ENCODE measurements at places on chromosomes 5 and 9. TPM values are rescaled to one million over a fixed set of nuclear protein-coding genes. Genes with fewer than 3 reads are reported as not detected.
A peak's percentile ranks its signal among the peaks of the same experiment; 100 is the strongest.

The CDX1 gene
- 238 TPM for polyA plus RNA-seq

The SPATA31A3 gene
- not detected for polyA plus RNA-seq

The BARHL1 gene
- polyA plus RNA-seq: not detected

The STRBP gene
- polyA plus RNA-seq: 23.0 TPM

The AJM1 gene
- 2.0 TPM for polyA plus RNA-seq

The WNT8A gene
- not detected for polyA plus RNA-seq

The RAB3C gene
- polyA plus RNA-seq: 6.5 TPM

The HAPLN1 gene
- 0.67 TPM for polyA plus RNA-seq

The PCDHGC4 gene
- polyA plus RNA-seq: 0.34 TPM

The C5orf47 gene
- not detected for polyA plus RNA-seq

The SH3PXD2B gene
- 11.9 TPM for polyA plus RNA-seq

The GHR gene
- 14.8 TPM for polyA plus RNA-seq

GRCh38 chr9:6829027-6829426, 71.3 kb downstream of the KDM4C start:
- no peak overlapping the region for H3K27ac ChIP-seq
- H3K27me3 ChIP-seq: no peaks in the 10 kb centered on the region
- H3K4me1 ChIP-seq: no peaks in the 10 kb centered on the region
- H3K36me3 ChIP-seq: peaks cover 16% of the 10 kb centered on the region

GRCh38 chr9:13083366-13083765, 196.1 kb downstream of the MPDZ start:
- no peak overlapping the region for H3K4me3 ChIP-seq
- H3K27ac ChIP-seq: no peak overlapping the region
- no peaks in the 10 kb centered on the region for H3K36me3 ChIP-seq

- DNase-seq: no peak
- H3K27me3 ChIP-seq: no peaks in the 10 kb centered on the region
- peaks cover 13% of the 10 kb centered on the region for H3K4me1 ChIP-seq
Observed at GRCh38 chr5:175284806-175285205, 159.2 kb downstream of the DRD1 start.

DNA sequence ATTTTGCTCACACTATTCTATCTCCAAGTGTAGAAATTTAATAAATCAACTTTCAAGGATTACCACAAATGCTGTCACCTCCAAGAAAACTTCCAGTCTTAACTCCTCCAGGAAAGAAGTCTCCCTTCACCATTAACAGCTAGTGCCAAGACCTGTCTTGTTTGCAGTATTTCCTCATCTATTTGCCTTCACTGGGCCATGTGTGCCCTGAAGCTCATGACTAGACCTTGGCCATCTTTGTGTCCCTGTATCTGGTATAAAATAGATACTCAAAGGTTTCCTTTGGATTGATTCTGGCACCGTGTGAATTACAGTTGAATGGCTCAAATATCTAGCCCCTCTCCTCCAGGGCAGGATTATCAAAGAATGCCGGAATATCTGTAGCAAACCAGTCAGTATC, 346.7 kb upstream of the KLF4 start:
- no peaks in the 10 kb centered on the region for H3K27me3 ChIP-seq
- H3K4me1 ChIP-seq: no peaks in the 10 kb centered on the region
- H3K4me3 ChIP-seq: no peak overlapping the region
- H3K36me3 ChIP-seq: no peaks in the 10 kb centered on the region
- DNase-seq: no peak
- no peak overlapping the region for H3K27ac ChIP-seq

DNA sequence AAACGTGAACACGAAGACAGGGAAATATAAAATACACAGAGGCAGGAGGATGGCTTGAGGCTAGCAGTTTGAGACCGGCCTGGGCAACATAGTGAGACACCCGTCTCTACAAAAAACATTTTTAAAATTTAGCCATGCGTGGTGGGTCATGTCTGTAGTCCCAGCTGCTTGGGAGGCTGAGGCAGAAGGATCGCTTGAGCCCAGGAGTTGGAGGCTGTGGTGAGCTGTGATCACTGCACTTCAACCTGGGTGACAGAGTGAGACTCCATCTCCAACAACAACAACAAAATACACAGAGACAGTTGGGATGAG, 55.1 kb downstream of the SUSD1 start:
- no peaks in the 10 kb centered on the region for H3K27me3 ChIP-seq
- H3K4me3 ChIP-seq: no peak overlapping the region
- H3K4me1 ChIP-seq: peaks cover 4% of the 10 kb centered on the region
- H3K27ac ChIP-seq: peak overlapping the region; percentile 46
- DNase-seq: no peak

- H3K4me3 ChIP-seq: no peak overlapping the region
- no peaks in the 10 kb centered on the region for H3K27me3 ChIP-seq
- H3K27ac ChIP-seq: no peak overlapping the region
- DNase-seq: peak; percentile 86
- H3K36me3 ChIP-seq: no peaks in the 10 kb centered on the region
Observed at GRCh38 chr9:38386319-38386895, 6.1 kb upstream of the ALDH1B1 start.

GRCh38 chr5:145157841-145158240, 677.3 kb downstream of the PRELID2 start:
- no peak for DNase-seq
- H3K4me3 ChIP-seq: no peak overlapping the region
- H3K27ac ChIP-seq: no peak overlapping the region
- no peaks in the 10 kb centered on the region for H3K36me3 ChIP-seq

- no peaks in the 10 kb centered on the region for H3K36me3 ChIP-seq
- H3K27ac ChIP-seq: no peak overlapping the region
- H3K4me1 ChIP-seq: no peaks in the 10 kb centered on the region
- peaks cover 92% of the 10 kb centered on the region for H3K27me3 ChIP-seq
Observed at GRCh38 chr9:97852001-97852398, 1.0 kb upstream of the FOXE1 start.

DNA sequence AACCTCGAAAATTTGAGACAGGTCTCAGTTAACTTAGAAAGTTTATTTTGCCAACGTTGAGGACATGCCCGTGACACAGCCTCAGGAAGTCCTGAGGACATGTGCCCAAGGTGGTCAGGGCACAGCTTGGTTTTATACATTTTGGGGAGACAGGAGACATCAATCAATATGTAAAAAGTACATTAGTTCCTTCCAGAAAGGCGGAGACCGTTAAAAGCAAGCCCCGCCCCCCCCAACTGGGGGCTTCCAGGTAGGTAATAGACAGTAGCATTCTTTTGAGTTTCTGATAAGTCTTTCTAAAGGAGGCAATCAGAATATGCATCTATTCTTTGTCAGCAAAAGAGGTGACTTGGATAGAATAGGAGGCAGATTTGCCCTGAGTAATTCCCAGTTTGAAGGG, 599 bp upstream of the MOCS2 start:
- no peaks in the 10 kb centered on the region for H3K36me3 ChIP-seq
- peaks cover 1% of the 10 kb centered on the region for H3K4me1 ChIP-seq
- no peak for DNase-seq
- no peaks in the 10 kb centered on the region for H3K27me3 ChIP-seq
- peak overlapping the region; percentile 62 for H3K27ac ChIP-seq

GRCh38 chr5:42516282-42517042, 93.2 kb downstream of the GHR start:
- no peak overlapping the region for H3K4me3 ChIP-seq
- H3K27ac ChIP-seq: no peak overlapping the region
- peak; percentile 24 for DNase-seq
- H3K36me3 ChIP-seq: no peaks in the 10 kb centered on the region
- peaks cover 8% of the 10 kb centered on the region for H3K4me1 ChIP-seq

GRCh38 chr5:147920420-147921030, 14.2 kb upstream of the C5orf46 start:
- no peak overlapping the region for H3K4me3 ChIP-seq

GRCh38 chr5:5179597-5179996, 39.5 kb downstream of the ADAMTS16 start:
- H3K4me3 ChIP-seq: no peak overlapping the region
- no peak for DNase-seq
- no peaks in the 10 kb centered on the region for H3K4me1 ChIP-seq

GRCh38 chr9:76161541-76161940, 232.7 kb downstream of the RFK start:
- peaks cover 26% of the 10 kb centered on the region for H3K36me3 ChIP-seq
- DNase-seq: no peak
- no peak overlapping the region for H3K4me3 ChIP-seq
- no peaks in the 10 kb centered on the region for H3K27me3 ChIP-seq
- no peak overlapping the region for H3K27ac ChIP-seq

- no peaks in the 10 kb centered on the region for H3K27me3 ChIP-seq
- DNase-seq: no peak
- H3K4me1 ChIP-seq: no peaks in the 10 kb centered on the region
- H3K36me3 ChIP-seq: no peaks in the 10 kb centered on the region
Observed at GRCh38 chr9:81028504-81028903, 660.8 kb downstream of the TLE1 start.

- peak; percentile 62 for DNase-seq
- H3K27ac ChIP-seq: peak overlapping the region; percentile 58
- peaks cover 3% of the 10 kb centered on the region for H3K4me1 ChIP-seq
- no peak overlapping the region for H3K4me3 ChIP-seq
Observed at GRCh38 chr5:67028941-67029340, 167.7 kb downstream of the CD180 start.

DNA sequence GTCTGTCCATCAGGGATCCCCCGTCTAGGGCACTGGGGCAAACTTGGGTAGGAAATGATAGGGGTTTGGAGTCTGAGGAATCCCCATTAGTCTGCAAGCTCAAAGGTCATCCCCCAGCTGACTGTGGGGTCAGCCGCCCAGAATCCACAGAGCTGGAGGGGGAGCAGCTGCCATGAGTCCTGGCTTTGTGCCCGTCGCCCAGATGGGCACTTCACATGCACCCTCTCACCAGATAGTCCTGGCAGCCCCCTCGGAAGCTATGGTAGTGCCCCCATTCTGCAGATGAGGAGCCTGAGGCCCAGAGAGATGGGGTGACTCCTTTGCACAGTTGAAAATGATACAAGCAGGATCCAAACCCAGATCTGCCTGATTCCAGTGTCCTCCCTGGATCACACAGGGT, 35.7 kb upstream of the RPL26L1 start:
- peaks cover 89% of the 10 kb centered on the region for H3K36me3 ChIP-seq
- H3K27ac ChIP-seq: no peak overlapping the region
- no peaks in the 10 kb centered on the region for H3K4me1 ChIP-seq
- H3K4me3 ChIP-seq: no peak overlapping the region

GRCh38 chr9:97954550-97954989, 16.6 kb upstream of the HEMGN start:
- peak; percentile 67 for DNase-seq
- H3K27me3 ChIP-seq: peaks cover 5% of the 10 kb centered on the region
- no peaks in the 10 kb centered on the region for H3K36me3 ChIP-seq
- H3K4me1 ChIP-seq: no peaks in the 10 kb centered on the region
- H3K4me3 ChIP-seq: no peak overlapping the region
- no peak overlapping the region for H3K27ac ChIP-seq

GRCh38 chr9:23343226-23343625, 482.8 kb downstream of the ELAVL2 start:
- no peak overlapping the region for H3K27ac ChIP-seq
- H3K27me3 ChIP-seq: no peaks in the 10 kb centered on the region
- DNase-seq: no peak
- no peaks in the 10 kb centered on the region for H3K4me1 ChIP-seq
- no peaks in the 10 kb centered on the region for H3K36me3 ChIP-seq

DNA sequence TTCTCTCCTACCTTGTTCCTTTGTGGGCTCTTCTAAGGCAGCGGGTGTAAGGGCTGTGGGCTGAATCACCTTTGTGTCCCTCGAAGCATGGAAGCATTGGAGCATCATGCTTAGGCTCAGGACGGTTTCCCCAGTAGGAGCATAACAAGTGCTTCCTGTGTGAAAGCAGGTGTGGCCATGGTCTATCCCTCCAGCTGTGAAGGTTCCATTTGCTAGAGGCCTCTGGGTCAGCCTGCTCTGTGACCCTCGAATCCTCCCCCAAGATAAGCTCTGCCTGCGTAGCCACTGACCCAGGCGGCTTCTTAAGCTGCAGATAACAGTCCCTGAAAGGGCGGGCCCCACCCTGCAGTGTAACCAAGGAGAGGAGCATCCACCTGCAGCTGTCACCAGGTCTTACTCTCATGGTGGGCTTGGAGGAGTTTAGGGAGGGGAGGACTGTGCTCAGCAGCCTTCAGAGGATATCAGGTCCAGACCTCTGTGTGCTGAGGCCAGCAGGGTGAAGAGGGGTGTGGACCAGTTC, 8.4 kb upstream of the NDST1 start:
- peaks cover 12% of the 10 kb centered on the region for H3K4me1 ChIP-seq
- no peaks in the 10 kb centered on the region for H3K27me3 ChIP-seq

DNA sequence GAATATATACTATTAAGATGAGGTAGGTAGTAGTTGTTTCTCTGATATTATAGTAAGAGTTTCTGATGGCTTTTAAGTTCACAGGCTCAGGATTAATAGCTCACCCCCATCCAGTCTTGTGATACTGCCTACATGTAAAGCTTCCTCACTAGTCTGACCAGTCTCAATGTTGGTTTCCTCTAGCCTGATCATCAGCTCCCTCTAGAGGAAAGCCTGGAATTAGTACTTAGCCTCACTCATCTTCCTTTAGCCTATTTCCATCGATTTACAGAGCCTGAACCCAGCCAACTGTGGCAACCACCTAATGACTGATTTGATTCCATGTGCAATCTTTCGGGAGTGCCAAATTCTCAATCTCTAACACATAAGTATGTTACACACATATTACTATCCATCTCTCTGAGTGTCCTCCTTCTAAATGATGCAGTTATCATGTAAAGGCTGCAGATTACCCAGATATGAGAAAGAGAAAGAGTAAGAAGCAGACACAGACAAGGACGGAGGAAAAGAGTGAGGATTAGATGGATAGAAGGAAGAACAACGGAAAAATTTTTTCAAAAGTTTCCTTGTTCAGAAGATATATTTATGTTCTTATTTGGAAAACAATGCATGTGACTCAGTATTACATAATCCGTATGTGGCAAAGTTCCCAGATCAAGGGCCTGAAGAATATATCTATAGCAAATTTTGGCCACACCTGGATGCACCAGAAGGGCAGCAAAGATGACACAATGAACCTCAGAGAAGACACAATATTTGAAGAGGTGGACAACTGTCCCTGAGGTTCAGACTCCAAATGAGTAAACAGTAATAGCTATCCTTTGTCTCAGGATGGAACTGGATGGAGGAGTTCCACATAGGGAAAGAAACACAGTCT, 333.7 kb downstream of the ELAVL2 start:
- no peak overlapping the region for H3K4me3 ChIP-seq
- no peaks in the 10 kb centered on the region for H3K36me3 ChIP-seq
- no peak overlapping the region for H3K27ac ChIP-seq
- H3K27me3 ChIP-seq: no peaks in the 10 kb centered on the region
- peak; percentile 33 for DNase-seq

DNA sequence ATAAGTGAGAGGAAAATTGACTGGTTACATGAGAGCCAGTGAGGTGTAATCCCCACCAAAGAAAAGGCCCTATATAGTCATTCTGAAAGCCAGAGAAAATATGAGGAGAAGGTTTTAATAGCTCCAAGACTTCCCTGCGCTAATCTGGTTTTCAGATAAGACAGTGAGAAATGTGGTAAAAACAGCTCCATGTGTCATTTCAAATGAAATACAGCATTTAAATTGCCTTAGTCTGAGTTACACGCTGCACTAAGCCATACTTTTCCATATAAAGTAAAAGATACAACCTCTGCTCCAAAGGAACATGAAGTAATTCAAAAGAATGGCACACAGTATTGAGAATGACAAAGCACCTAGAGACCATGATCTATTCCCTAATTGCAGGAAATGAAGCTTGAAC, 378.0 kb upstream of the PDE4D start:
- no peak overlapping the region for H3K4me3 ChIP-seq
- no peaks in the 10 kb centered on the region for H3K36me3 ChIP-seq
- no peaks in the 10 kb centered on the region for H3K4me1 ChIP-seq
- H3K27ac ChIP-seq: no peak overlapping the region
- no peak for DNase-seq
